Right renal pelvis (tissue), 4 donors: ENCODE measurements at places on chromosomes 2 and 18. TPM values are rescaled to one million over a fixed set of nuclear protein-coding genes. Genes with fewer than 3 reads are reported as not detected.
A peak's percentile ranks its signal among the peaks of the same experiment; 100 is the strongest.

DNA sequence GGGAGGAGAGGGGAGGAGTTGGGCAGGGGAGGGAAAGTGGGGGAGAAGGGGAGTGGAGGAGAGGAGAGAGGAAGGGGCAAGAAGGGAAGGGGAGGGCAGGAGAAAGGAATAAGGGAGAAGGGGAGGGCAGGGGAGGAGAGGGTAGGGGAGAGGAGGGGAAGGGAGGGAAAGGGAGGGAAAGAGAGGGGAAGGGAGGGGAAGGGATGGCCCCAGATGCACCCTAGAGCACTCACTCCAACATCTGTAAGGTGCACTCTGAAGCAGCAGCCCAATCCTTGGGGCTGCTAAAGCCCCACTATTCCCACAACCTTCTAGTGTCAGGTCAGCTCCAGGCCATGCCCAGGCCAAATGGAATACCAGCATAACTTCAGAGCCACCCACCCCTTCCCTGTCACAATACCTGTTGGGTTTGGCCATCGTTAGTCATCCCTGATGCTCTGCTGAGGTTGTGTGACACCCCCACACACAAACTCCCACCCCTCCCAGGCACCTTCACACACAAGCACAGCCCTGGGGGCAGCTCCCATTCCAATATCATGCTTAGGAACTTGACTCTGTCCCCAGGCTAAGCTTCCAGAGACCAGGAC is 55.7 kb upstream of the PKDCC start:
- no peak for DNase-seq

GRCh38 chr2:62688771-62689170 is 16.7 kb upstream of the EHBP1 start:
- DNase-seq = no peak

GRCh38 chr18:45253973-45254708 is 361.1 kb upstream of the SLC14A2 start:
- DNase-seq = no peak

GRCh38 chr2:146701183-146701582 is 1143.6 kb upstream of the ACVR2A start:
- no peak for DNase-seq

- DNase-seq = no peak
Observed at GRCh38 chr2:134258684-134259388, 5.0 kb downstream of the MGAT5 start.

The SCN9A gene
- 1.6 TPM for polyA plus RNA-seq

- peak; percentile 12 for DNase-seq
Observed at GRCh38 chr18:21191596-21192307, 50.3 kb upstream of the GREB1L start.

The AQP12A gene
- 0.97 TPM for polyA plus RNA-seq

- no peak for DNase-seq
Observed at GRCh38 chr2:80028584-80028983, 276.0 kb downstream of the LRRTM1 start.

DNA sequence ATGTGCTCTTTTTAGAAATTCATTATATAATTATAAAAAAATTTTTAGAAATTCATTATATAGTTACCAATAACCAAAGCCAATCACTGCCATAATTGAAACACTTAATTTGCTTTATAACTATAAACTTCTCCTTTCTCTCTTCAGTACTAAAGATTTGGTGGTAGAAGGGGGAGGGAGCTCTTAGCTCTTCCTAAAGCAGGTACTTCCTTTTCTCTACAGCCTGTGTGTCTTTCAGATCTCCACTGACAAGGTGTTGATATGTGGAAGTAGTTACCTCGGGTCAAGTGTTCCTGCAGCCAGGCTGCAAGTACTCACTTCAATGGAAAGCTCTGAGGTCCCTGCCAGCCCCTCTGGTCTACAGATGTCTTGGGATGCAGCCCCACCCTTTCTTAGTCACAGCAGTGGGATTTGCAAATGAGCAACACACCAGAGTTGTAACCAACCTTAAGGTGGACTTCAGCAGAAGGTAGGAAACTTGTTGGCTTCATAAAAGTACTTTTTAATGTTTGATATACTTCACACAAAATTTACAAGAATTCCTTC is 690.0 kb downstream of the ARHGAP15 start:
- DNase-seq = no peak

- no peak for DNase-seq
Observed at GRCh38 chr2:72082021-72082601, 65.6 kb downstream of the CYP26B1 start.

- DNase-seq = no peak
Observed at GRCh38 chr2:118197011-118197675, 108.9 kb downstream of the INSIG2 start.

The CYRIA gene
- polyA plus RNA-seq = 3.1 TPM

- no peak for DNase-seq
Observed at GRCh38 chr2:225463449-225463848, 63.9 kb downstream of the NYAP2 start.

DNA sequence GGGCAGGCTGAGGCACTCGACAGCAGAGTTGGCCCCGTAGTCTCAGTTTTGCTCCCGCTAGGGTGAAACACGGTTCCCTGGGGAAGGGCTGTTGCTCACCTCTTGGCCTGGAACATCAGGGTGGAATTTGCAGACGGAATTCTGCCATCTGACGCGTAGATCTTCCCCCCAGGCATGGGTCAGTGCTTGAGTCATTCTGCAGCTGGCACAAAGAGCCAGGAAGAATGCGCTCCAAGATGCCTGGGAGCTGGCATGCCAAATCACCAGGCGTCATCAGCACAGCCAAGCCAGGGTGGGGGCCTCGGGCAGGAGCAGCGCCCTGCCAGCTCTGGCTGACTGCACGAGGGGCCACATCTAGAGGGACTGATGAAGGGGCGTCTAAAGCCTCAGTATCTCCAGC is 42.7 kb downstream of the ODC1 start:
- no peak for DNase-seq

DNA sequence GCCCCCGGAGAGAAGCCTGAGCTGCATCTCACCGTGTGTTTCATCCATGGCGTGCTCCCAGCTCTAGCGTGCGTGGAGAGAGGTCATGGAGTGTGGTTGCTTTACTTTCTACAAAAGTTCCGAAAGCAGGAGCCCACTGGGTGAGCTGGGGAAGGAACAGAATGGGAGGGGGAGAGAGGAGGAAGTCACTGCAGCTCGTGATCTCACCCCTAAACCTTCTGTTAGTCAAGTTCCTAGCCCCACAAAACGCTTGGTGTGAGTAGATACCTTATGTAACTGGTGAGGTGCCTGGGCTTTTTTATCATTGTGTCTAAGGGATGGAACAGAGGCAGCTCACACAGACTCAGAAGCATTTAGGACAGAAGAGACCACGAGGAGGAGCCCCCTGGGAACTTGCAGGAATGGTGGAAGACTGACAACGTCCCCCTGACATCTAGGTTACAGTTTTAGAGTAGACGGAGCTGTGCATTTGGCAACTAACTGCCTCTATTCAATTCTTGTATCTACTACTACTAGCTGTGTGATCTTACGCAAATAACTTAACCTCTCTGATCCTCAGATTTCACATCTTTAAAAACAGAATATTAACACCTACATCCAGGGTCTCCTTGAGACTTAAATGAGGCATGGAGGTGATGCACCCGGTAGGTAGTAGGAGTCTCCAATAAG is 123.3 kb downstream of the ARL4C start:
- no peak for DNase-seq

The G6PC2 gene
- 0.05 TPM for polyA plus RNA-seq

GRCh38 chr2:46010223-46010924 is 286.8 kb upstream of the EPAS1 start:
- no peak for DNase-seq

- peak; percentile 9 for DNase-seq
Observed at GRCh38 chr2:208466151-208466919, 59.7 kb downstream of the PTH2R start.

The DUSP11 gene
- polyA plus RNA-seq = 41.6 TPM

The ANKRD30B gene
- 0.24 TPM for polyA plus RNA-seq

GRCh38 chr2:121705390-121705789 is 31.3 kb downstream of the NIFK start:
- DNase-seq = no peak

GRCh38 chr2:178327516-178327915 is 123.5 kb downstream of the PRKRA start:
- DNase-seq = no peak

The COL5A2 gene
- polyA plus RNA-seq = 164 TPM

- peak; percentile 25 for DNase-seq
Observed at GRCh38 chr2:221304916-221305315, 267.2 kb downstream of the EPHA4 start.

DNA sequence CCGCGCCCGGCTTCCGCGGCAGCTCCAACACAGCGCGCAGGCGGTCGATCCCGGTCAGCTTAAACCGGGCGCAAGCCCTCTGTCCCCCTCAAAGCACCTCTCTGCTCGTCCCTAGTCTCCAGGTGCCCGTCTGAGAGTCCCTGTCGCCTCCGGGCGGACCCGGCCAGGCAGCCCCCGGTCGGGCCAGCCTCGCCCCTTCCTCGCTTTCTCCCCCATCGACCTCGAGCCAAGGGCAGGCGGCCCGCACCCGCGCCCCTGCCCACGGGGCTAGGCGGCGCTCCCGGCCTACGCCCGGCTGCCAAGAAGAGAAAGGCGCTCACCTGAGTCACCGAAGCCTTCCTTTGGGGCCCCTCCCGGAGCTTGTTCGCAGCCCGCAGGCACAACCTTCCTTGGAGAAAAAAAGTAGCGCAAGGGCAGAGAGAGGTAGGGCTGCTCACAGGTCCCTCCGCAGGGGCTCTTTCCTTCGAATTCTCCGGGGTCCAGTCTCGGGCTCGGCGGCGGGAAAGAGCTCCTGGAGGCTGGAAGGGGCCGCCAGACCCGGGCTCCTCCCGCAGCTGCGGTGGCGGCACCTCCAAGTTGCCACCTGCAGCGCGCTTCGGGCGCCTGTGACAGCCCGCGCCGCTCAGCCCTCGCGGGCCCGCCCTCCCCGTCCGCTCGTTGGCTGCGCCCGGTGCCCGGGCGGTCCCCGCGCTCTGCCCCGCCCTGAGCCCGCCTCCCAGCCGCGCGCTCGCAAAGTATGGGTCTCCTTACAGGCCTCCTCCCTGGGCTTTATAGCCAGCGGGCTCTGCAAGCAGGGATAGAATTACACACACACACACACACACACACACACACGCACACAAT is 86.5 kb upstream of the EPB41L3 start:
- peak; percentile 69 for DNase-seq

DNA sequence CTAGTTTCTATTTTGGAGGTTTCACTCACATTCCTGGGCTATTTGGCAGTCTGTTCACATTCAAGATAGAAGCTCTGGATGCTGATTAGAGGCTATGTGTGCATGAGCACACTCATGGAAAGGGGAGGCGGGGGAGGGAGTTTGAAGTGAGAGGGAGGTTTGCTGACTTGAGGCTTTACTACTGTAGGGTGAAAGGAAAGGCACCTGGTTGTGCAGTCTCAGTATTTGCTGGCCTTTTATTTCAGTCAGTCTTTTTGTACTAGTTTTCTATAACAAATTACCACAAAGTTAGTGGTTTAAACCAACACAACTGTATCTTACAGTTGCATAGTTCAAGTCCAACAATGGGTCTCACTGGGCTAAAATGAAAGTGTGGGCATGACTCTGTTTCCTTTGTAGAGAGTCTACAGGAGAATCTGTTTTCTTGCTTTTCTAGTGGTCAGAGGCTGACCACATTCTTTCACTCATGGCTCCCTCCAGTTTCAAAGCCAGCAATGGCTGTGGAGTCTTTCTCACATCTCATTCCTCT is 47.7 kb upstream of the NR4A2 start:
- DNase-seq = peak; percentile 25

DNA sequence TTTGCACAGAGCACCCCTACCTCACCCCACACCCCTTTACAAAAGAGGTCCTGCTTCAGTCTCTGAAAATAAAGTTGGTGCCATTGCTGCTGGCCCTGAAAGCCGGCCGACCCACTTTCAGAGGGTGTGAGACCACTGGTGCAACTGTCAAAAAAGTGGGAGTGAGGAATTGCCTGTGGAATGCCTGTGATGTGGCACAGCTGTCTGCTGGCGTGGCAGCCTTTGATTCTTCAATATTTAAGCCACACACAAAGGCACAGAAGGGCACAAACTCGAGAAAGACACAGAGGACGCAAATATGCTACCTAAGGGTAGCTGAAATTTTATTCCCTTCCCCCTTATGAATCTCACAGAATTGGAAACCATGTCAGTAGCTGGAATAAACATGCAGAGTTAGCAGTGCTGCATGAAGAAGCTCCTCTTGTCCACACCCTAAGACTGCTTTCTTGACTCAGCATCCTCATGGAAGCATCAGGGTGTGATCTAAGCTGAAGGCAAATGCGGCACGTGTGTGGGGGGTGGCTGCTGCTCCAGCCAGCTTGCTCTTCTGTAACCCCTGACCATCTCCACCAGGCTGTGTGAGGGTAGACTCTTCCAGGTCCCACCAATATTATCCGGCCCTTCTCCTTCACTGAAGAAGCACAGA is 92.3 kb downstream of the CELF4 start:
- no peak for DNase-seq

The CHRND gene
- polyA plus RNA-seq = 0.38 TPM

The EMILIN1 gene
- 77.5 TPM for polyA plus RNA-seq

GRCh38 chr2:20370191-20370590 is 19.5 kb upstream of the PUM2 start:
- DNase-seq = no peak

GRCh38 chr2:215059724-215060123 is 78.7 kb downstream of the ABCA12 start:
- DNase-seq = no peak

The GREB1 gene
- 14.0 TPM for polyA plus RNA-seq

DNA sequence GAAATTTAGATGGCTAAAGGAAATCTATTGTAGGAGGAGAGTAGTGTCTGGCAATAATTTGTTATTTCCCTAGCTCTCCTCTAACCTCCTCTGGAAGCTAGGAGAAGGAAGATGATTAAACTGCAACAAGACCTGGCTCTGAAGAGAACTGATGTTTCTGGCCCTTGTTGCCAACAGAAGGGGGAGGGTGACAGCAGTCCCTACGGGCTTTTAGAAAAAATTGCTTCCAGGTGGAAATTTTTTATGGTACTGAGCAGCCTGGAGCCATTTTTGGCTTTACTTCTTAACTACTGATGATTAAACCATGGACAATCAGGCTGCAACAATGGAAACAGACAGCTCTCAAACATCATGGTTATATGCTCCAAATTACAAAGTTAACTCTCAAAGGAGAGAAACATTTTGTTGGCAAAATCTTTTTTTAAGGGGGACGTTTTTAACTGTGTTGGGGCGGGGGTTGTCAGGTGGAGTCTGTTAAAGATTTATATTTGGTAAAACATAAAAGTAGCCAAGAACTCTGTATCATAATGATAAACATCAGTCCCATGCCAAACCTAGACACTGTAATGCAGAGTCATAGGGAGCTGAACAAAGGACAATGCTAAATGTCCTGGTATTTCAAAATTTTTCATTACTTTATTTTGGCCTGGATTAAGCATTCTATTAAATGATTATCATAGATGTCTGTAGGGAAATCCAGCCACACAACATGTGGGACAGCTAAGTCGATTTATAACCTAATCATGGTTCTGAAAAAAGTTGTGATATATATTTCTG is 70.0 kb downstream of the EXOC6B start:
- DNase-seq = no peak

- DNase-seq = no peak
Observed at GRCh38 chr2:199811346-199811745, 39.6 kb downstream of the FTCDNL1 start.

GRCh38 chr2:1370461-1370860 is 42.8 kb upstream of the TPO start:
- no peak for DNase-seq

- DNase-seq = no peak
Observed at GRCh38 chr2:68737711-68738110, 3.1 kb downstream of the ARHGAP25 start.
